ENCODE measurements at places on chromosomes 1 and 21.

DNA sequence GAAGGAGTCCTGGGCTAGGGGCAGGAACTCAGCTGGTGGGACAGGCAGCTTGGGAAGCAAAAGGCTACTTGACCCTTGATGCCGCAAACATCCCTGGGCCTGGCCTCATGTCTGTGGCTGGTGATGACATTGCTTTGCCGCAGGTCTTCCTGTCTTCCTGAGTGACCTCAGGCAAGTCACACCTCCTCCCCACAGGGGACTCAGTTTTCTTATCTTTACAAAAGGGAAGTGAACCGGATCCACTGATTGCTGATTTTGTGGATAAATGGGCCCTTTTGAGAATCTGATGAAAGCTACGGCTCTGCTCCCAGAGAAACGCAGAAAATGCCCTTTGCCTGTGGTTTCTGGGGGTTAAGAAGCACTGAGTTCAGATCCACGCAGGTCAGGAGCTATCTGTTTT lies 20.7 kb downstream of the PLOD1 start:
- DNase-seq = no peak

- peak; percentile 41 for DNase-seq
Measured at GRCh38 chr1:67766141-67766978, 66.9 kb downstream of the GNG12 start.

GRCh38 chr1:67684526-67685066 lies 405 bp upstream of the GADD45A start:
- no peak for DNase-seq

GRCh38 chr1:18776777-18777176 lies 82.7 kb downstream of the TAS1R2 start:
- DNase-seq = no peak

DNA sequence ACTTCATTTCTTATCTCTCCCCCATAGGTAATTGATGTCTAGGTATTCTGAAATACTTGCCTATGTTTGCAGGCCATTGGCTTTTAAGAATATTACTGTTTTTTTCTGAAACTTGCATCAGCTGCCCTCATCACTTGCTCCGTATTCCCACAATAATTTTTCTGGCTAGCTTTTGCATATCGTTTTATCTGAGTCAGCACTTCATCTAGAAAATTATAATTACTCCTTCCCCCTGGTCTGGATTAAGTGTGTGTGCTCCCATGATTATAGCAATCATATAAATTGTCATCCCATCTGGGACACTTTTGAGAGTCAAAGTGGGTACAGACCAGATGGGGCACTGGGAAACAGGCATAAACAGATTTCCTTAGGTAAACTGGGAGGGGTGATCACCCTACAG lies 583.2 kb upstream of the B3GALT2 start:
- DNase-seq = no peak

DNA sequence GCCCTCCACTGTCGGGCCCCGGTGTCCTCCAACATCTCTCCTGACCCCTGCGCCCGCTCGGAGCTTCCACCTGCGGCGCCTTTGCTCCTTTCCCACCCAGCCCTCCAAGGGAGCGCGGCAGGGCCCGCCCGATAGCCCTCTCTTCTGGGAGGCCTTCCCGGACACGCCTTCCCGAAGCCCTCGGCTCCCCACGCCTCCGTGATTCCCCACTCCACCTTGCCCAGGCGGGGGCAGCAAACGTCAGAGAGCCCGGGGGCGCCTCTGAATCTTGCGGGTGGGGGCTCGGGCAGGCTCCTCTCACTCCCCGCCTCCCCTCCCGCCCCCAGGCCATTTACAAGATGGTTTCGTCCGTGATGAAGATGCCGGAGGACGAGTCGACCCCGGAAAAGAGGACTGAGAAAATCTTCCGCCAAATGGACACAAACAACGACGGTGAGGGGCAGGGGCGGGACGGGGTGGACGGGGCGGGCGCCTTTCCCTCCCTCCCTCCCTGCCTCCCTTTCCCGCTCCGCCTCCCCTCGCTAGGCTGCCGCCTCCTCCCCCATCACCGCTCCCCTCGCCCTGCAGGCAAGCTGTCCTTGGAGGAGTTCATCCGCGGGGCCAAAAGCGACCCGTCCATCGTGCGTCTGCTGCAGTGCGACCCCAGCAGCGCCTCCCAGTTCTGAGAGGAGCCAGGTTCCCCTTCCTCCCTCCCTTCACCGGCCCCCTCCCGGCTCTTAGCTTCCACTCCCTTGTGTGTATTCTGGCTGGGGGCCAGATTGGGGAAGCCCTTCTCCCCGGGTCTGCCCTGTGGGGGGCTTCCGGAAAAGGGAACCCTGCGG lies 7.1 kb downstream of the HPCA start:
- DNase-seq = no peak

- no peak for DNase-seq
Measured at GRCh38 chr1:94100785-94101612, 19.9 kb downstream of the ABCA4 start.

DNA sequence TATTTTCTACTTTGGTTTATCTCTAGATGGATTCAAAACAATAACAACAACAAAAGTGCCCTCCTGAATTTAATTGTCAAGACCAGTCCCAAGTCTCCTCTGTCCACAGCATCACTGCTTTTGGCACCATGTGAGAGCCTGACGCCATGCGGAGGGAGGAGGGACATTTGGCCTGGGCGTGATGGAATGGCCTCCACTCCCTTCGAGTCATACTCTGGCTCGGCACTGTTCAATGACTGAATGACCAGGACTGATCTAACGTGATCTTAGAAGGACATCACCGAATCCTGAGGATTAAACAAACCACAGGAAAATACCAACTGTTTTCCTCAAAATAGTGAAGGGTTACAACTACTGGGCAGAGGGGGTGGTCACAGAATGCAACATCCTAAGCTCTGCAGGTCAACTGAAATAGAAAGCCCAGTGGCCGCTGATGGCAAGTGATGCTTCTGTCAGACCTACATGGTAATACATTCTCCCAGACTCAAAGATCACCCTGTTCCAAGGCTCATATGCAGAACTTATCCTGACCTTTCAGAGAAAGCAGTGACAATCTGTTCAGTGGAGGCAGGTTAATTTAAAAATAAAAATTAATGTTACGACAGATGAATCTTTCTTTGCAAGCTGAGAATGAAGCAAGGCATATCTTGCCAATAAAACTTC lies 19.1 kb downstream of the SRSF4 start:
- no peak for DNase-seq

GRCh38 chr1:97761637-97762036 lies 159.2 kb downstream of the DPYD start:
- no peak for DNase-seq

- DNase-seq = no peak
Measured at GRCh38 chr1:41221995-41222394, 20.1 kb downstream of the SCMH1 start.

- no peak for DNase-seq
Measured at GRCh38 chr1:164780111-164780812, 221.3 kb downstream of the PBX1 start.

DNA sequence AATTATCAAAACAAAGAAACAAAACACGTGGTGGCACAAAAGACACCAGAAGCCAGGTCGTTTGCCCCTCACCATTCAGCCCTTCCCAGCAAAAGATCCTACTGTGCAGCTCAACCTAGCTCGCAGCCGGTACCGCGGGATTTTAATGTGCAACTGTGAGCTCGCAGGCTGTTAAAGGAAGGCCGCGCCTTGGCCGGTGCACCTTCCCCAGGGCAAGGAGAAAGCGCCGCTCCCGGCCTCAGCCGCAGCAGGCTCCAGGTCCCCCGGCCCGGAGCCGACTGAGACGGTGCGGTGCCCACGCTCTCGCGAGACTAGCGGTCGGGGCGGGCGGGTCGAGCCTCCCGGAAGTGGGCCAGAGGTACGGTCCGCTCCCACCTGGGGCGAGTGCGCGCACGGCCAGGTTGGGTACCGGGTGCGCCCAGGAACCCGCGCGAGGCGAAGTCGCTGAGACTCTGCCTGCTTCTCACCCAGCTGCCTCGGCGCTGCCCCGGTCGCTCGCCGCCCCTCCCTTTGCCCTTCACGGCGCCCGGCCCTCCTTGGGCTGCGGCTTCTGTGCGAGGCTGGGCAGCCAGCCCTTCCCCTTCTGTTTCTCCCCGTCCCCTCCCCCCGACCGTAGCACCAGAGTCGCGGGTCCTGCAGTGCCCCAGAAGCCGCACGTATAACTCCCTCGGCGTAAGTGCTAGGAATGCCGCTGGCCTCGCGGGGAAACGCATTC lies at the start of gene AGL:
Gene AGL, plus strand, starts transcription at position 618 of the 715 bp plus-strand sequence. CDS start 682 bp downstream, outside the sequence.
- DNase-seq = peak; percentile 85

DNA sequence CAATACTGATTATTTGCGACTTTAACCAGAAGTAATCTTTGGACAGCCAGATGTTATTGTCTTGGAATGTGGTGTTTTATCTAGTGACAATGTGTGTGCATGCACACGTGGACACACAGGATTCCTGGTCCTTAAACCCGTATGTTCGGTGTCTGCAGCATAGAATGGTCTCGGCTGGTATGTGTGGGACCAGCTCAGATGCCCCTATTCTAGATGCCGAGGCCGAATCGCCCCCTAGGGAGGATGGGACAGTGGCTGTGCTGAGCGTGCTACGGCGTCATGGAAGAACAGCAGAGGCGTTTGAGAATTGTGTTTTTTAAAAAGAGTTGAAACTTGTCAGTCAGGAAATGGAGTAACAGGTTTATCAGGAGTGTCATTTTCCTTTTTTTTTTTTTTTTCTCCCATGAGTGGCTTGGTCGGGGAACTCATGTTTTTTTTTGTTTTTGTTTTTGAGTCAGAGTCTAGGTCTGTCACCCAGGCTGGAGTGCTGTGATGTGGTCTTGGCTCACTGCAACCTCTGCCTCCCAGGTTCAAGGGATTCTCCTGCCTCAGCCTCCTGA lies 30.1 kb downstream of the SKI start:
- DNase-seq = no peak

DNA sequence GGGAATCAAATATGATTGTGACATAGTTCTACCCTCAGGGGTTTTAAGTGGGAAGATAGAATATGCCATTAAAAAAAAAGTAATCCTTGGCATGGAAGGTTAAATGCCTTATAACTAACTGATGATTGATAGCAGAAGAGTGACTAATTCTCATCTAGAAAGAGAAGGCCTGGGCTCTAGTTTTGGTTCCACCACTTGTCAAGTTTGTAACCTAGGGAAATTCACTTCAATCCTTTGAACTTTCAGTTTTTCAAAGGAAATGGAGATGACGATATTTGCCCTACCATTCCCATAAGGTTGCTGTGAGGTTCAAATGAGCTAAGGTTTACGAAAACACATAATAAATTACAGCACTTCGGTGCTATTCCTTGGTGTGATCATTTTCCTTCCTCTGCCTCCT lies 88.5 kb downstream of the GPR88 start:
- DNase-seq = no peak

GRCh38 chr21:41133874-41134522 lies 34.0 kb upstream of the BACE2 start:
- DNase-seq = no peak

DNA sequence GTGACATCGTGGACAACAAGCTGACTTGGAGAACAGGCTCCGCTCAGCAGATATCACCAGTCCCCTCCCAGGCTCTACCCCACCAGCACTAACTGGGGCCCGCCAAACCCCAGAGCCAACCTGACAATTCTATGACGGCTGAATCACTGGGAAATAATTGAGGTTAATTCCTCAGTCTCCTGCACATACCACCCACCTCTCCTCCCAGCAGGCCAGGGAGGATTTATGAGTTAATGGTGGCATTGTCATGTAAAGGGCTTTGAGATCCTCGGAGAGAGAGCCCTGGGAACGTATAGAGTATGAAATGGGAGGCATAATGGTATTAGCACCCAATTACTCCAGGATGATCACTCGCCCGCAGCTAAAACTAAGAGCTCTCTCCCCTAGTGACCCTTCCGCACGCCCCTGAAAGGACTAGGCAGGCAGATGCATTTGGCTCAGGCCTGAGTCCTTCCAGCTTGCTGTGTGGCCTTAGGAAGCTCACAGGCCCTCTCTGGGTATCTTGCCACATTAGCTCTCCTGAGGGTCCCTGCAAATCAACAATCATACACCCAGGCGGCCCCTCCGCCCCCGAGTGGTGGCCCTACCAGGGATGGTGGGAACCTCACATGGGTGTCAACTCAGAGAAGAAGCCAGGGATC lies 27.3 kb upstream of the PAX7 start:
- DNase-seq = no peak

- no peak for DNase-seq
Measured at GRCh38 chr1:45337630-45338325, 2.2 kb upstream of the TOE1 start.

- DNase-seq = no peak
Measured at GRCh38 chr1:84282780-84283333, 18.7 kb upstream of the SAMD13 start.

GRCh38 chr21:42336054-42336453 lies 14.7 kb downstream of the TFF2 start:
- no peak for DNase-seq

GRCh38 chr1:113123737-113124136 lies 50.7 kb downstream of the LRIG2 start:
- DNase-seq = no peak

GRCh38 chr1:162674034-162674608 lies 41.9 kb downstream of the DDR2 start:
- DNase-seq = no peak

- no peak for DNase-seq
Measured at GRCh38 chr1:24763671-24764070, 18.4 kb downstream of the CLIC4 start.

DNA sequence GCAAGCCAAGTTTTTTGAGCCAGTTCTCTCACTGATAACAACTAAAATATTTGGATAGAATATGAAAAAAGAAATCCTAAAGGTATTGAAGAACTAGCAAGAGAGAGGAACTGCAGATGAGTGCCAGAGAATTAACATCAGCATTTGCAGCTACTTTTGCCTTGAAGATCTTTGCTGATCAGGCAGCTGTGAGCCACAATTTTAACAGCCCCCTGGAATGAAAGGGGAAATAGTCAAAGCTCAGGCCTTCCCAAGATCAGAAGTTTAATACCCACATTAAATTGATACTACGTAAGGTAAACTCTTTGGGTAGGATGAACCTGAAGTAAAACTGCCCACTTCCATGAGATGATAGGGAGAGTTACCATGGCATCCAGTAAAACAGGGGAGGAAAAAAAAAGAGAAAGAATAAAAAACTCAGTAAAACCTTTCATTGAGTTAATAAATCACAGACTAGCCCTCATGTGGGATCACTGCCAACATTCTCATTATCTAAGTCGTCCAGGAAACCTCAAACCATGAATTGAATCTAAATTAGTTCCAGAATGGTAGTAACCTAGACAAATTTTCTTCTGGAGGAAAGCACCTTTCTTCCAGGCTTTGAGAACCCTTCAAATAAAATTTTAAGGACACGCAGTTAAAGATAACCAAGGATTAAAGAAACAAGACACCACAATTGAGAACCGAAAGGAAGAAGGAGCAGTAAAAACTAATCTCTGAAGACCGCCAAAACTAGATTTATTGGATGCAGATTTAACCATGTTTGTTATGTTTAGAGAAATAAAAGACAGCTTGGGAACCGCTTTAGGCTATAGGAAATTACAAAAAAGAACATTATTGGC lies 28.3 kb downstream of the SCP2 start:
- no peak for DNase-seq
